Hematopoietic multipotent progenitor cell treated with erythropoietin and hydrocortisone succinate and interleukin-3 and kit ligand, for 17 days (in vitro differentiated cells): ENCODE measurements at places on chromosomes 13 and 19.

GRCh38 chr13:75423946-75424345 is 58.0 kb downstream of the TBC1D4 start:
- DNase-seq, result no peak

DNA sequence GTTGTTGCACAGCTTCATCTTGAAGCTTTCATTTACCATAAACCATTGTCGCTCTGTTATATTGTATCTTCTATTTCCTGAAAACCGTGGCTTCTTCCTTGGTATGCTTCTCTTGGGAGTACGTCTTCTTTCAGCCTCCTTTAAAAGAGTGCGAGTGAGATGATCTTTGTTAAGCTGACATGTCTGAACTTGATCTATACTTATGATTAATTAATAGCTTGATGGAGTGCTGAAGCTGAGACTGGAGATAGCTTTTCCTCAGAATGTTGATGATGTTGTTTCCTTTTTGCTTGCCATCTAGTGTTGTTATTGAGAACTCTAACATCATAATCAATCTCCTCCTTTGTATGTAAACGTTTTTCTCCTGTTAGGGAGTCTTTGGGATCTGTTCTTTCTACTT is 529.3 kb upstream of the SPRY2 start:
- DNase-seq, result no peak

GRCh38 chr13:110700641-110701040 is 5.3 kb downstream of the CARS2 start:
- no peak for DNase-seq

DNA sequence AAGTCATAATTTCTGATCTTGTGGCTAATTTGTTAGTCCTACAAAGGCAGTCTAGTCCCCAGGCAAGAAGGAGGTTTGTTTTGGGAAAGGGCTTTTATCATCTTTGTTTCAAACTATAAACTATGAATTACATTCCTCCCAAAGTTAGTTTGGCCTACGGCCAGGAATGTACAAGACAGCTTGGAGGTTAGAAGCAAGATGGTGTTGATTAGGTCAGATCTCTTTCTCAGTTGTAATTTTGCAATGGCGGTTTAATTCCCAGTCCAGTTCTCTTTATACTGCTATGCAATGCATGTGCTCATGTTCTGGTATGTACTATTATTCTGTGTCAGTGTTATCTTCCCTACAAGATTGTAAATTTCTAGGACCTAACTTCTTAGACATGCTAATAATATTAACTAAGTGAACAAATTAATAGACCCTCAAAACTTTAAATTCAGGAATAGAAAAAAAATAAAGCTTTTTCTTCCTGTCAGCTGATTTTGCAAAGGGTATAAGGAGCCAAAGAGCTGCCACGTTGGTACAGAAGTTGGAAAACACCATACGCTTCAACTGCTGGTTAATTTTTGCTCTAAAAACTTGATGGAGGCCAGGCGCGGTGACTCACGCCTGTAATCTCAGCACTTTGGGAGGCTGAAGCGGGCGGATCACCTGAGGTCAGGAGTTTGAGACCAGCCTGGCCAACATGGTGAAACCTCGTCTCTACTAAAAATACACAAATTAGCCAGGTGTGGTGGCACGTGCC is 1.3 kb upstream of the DNAJC15 start:
- no peak for DNase-seq

DNA sequence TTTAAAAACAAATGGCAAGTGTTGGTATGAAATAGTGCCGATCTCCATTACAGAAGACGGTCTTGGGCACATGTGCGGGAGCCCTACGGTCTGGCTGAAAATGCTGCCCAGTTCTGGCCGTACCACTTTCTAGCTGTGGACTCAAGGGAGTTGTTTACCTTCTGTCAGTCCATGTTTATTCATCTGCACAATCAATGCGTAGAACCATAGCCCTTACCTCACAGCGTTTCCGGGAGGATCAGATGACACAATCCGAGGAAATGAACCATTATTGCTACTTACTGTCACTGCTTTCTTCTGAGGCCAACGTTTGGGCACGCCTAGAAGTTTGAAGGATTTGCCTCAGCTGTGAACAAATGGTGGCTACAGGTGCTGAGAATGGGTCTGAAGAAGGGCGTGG is 31.2 kb downstream of the GADD45B start:
- DNase-seq, result no peak

- no peak for DNase-seq
Measured at GRCh38 chr13:113179374-113180230, 21.2 kb downstream of the PROZ start.

- DNase-seq, result no peak
Measured at GRCh38 chr19:2428756-2429711, 1.6 kb upstream of the TIMM13 start.

- no peak for DNase-seq
Measured at GRCh38 chr13:37475151-37475550, 123.4 kb downstream of the POSTN start.

DNA sequence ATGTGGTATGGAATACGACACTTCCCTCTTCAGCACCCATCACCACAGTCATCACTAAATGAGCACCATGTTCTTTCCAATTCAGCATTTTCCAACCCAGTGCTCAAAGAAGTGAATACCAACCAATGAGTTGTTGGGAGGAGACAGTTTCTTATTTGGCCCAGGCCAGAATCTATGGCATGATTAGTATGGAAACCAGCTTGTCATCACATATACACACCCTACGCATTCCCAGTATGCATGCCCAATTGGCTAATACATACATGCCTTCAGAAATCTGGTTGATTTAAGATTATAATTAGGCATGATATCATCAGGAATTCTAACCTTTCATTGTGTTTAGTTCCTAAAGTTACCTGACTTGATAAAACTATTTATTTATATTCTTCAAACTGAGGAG is 430.0 kb downstream of the DIAPH3 start:
- no peak for DNase-seq

DNA sequence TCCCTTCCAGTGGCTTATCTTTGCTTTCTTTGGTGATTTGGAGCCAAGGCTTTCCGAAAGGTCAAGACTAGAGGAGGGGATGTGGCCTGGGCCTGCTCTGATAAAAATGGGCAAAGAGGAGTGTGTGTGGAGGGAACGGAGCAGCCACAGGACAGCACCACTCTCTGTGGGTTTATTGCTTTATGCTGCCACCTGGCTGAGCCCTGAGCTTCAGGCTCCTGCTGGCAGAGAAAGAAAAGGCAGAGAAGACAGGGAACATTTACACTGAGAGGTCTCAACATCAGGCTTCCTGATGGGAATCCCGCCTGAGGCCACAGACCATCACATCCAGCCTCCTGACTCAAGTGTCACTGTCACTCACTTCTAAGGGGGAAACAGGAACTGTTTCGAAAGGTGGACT is 9.2 kb upstream of the GSX1 start:
- DNase-seq, result no peak

- DNase-seq, result no peak
Measured at GRCh38 chr13:23883255-23883654, 5.9 kb downstream of the MIPEP start.

DNA sequence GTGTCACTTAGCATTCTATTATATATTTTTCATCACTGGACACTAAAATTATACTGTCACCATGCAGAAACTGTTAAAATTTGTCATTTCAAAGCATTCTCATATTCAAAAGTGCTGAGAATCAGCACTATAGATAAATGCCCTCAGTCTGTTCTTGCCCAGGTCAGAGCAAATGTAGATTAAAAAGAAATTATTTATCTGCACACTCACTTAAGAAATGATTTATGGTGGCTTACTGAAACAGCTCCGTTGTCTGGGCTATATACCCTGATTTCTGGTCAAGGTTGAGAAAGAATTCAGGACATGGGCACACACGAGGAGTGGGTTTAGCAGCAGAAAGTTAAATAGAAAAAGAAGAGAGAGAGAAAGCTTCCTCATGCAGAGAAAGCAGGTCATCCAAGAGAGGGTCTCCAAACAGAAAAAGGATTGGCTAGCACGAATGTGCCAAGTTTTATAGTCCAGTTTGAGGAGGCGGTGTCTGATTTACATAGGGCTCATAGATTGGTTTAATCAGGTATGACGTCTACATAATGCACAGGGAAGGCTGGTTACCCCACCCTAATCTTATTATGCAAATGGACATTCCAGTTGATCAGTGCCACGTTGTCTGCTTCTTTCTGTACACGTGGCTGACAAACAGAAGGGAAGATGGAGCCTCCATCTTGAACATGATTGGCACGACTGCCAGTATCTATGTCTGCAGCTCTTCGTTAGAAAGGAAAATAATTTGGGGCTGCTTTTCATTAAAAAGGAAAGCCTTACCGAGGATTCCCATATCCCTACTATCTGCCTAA is 47.3 kb upstream of the N4BP2L1 start:
- DNase-seq, result no peak

DNA sequence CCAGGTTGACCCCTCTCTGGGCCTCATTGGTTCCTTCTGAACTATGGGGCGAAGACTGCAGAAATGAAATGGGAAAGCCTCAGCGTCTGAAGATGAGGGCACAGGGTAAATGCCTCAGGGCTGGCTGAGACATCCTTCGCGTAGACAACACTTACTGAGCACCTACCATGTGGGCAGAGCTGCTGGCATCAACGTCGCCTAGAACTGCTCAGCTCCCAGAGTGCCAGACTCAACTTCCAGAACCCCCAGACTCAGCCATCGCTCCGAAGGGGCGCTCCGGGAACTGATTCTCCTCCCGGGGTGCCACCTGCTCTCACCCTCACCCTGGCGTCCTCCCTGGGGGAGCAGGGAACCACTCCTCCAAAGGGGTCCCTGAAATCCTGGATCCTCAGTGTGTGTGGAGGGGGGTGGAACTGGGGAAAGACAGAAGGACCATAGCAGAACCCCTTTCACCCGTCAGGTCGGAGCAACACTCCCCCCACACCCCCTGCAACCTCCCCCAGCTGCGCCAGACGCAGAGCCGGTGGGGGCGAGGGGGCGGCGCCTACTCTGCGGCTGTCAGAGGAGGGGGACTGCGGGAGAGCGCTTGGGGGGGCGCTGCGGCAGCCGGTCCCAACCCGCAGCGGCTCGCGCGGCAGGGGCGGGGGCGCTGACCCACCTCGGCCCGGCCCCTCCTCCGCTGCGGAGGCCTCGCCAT is 8.2 kb upstream of the NFIC start:
- no peak for DNase-seq

DNA sequence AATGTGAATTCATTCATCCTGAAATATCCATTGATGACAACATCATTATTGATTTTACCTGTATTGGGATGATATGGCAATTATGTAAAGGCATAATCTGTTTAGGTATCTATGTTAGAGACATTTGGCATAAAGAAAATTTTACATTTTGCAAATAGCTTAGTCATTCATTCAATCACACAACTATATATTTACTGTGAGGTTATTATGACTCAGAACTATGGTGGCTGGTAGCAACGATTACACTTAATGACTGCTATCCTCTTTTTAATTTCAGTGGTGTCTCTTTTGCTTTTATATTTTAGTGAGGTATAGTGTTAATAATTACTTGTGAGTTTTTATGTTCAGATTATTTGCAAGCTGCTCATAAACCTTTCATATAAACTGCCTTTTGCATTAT is 955.9 kb downstream of the SLITRK6 start:
- no peak for DNase-seq

DNA sequence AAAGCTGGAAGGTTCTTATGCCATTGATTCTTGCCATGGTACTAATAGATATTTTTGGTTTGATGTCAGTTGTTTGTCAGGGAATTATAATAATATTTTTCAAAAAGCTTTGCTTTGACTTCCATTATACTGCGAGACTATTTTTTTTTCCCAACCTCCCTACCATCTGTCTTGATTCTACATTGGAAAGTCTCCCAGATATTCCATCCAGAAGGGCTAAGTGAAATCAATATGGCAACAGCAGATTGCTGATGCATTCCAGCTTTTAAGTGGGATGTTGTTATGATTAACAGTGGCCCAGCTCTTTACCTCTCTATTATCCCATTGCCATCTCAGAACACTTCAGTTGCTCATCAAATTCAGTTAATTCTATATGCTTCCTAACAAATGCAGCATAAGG is 247.4 kb downstream of the OXGR1 start:
- DNase-seq, result no peak

DNA sequence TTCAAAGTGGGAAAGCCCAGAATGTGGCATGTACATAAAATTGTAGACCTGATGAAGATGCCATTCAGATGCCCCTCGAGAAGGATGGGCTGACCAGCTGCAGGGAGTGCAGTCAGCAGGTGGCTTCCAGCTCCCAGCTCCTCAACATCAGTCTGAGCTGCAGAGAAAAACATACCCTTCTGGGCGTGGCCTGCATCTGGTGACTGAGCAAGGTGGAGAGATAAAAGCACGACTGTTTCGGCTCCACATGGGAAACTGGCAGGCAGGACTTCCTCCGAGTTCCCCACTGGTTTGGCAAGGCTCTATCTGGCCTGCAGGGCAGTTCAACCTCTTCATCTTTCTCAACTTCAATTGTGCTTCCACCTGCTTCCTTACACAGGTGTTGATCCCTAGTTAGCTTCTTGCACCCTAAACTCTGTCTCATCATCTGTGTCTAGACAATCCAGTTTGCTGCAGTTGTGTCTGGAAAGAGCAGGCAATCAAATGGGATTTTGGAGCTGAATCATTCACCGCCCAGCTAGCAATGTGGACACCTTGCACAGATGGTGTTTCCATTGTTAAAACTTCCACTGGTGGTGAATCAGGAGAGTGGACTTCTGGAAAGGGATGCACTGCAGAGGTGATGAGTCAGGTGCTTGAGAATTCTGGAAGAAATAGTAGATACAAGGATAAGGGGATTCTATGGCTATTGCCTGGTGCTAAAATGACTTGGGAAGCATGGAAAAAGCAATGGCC is 56.8 kb downstream of the POLR1D start:
- DNase-seq, result peak; percentile 63

DNA sequence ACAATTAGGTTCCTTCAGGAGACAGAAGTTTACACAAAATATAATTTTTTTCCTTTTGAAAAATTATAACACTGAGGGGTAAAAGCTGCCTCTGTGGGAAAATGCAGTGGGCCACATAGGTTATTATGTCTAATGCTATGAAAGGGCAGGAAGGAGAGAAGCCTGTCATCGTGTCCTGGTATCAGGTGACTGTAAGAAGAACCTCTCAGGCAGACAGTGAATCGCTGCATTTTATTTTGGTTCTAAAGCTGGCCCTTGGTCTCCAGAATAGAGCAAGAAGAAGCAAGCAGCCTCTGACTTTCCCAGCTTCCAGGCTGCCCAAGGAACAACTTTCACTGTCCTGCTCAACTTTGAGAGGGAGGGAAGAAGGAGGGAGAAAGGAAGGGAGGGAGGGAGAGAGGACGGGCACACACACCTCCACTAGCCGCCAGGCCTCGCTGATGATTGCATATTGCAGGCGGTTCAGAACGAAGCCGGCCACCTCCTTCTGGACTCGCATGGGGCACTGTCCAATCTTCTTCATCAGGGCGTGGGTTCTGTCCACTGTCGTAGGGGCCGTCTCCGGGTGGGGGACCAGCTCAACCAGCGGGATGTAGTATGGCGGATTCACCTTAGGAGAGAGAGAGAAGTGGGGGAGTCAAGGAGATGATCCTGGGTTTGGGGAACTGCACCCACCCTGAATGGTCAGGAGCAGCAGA is 93.8 kb downstream of the CRYL1 start:
- DNase-seq, result no peak

DNA sequence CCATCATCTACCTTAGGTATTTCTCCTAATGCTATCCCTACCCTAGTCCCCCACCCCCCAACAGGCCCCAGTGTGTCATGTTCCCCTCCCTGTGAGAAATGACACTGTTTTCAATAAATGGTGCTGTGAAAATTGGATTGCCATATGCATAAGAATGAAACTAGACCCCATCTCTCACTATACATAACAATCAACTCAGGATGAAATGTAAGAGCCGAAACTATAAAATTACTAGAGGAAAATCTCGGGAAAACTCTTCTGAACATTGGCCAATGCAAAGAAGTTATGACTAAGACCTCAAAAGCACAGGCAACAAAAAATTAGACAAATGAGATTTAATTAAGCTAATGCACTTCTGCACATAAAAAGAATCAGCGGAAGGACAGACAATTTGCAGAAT is 138.2 kb downstream of the SUCLA2 start:
- DNase-seq, result no peak
